Peyer's patch (tissue), 4 donors: ENCODE measurements at places on chromosomes 4 and X.

GRCh38 chrX:10654960-10655359 lies 34.6 kb upstream of the MID1 start:
- DNase-seq: no peak

- no peak for DNase-seq
These were observed 395.8 kb downstream of the GASK1B start for GRCh38 chr4:157776930-157777528.

DNA sequence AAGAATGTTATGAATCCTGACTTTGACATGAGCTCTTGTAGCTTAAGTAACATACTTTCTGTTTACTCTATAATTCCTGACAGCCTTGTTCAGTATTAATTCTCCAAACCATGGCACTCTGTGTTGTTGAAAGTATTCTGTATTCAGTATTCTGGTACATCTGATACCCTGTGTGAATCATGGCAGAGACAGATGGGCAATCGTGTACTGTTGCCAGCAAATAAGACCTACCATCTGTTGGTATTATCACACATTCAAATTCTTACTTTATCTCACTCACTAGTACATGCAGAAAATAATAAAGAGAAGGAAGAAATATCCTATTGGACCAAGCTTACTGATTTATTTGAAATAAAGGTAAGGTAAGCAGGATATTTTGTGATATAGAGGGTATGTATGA lies 7.9 kb downstream of the MBTPS2 start:
- DNase-seq: no peak

GRCh38 chrX:64188901-64189300 lies 16.6 kb downstream of the AMER1 start:
- no peak for DNase-seq

GRCh38 chr4:179941911-179942310 lies 2301.3 kb upstream of the TENM3 start:
- no peak for DNase-seq

- DNase-seq: no peak
These were observed 92.9 kb downstream of the EGF start for GRCh38 chr4:110005461-110006056.

GRCh38 chr4:130419211-130419975 lies 1323.4 kb downstream of the C4orf33 start:
- no peak for DNase-seq

DNA sequence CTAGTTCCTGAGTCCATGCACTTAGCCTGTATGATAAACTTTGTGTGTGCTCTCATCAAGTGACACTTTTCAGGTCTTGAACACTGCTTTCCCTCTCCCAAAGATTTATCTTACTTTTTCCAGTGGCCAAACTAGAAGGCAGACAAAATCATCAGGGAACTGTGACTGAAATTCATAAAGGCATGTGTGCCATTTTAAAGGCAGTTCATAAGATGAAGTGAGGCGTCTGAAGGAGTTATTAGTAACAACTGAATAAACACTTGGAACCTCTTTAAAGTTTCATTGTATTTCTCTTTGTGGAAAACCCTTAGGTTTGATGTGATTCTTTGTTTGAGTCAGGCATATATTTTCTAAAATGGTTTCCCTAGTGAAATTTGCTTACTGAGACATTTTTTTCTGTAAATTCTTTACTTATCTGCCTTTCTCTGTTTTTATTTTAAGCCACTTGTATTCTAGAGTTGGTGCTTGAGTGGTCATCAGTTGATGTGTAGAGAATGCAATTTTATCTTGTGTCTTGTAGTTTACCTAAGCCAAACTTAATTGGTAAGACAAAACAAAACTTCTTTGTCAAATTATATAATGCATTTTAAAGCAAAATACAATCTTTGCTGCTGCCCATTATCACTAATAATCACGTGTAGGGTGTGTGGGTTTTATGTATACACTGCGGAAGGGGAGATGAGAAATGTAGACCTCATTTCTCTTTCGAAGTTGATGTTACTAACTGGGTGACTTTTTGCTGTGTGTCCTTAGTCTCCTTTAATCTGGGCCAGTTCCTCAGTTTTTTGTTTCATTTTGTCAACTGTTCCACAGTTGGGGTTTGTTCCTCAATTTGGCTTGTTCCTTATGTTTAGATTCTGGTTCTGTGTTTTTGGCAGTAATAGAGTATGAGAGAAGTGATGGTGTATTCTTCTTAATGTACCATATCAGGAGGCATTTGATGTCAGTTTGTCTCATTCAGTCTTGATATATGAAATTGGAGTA lies 56.8 kb downstream of the RBPJ start:
- no peak for DNase-seq

GRCh38 chr4:54913751-54914526 lies 211.5 kb downstream of the KDR start:
- DNase-seq: no peak

GRCh38 chr4:176453658-176454057 lies 133.9 kb downstream of the SPCS3 start:
- DNase-seq: no peak

DNA sequence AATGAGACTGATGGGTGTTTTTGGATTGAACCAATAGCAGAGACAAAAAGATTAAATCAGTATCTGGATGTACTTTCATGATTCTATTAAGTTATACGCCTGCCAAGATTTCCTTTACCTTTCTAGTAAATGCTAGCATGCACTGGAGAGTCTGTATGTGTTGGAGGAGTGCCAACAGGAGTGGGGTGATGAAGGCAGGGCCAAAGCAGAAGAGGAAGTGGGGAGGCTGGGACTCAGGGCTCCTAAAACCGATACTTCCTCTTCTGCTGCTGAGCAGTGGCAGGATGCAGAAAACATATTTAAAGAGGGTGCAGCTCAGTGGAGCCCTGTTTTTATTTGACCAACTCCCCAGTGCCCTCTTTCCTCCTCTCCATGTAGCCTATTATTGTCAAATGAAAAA lies 5.6 kb downstream of the CYSLTR1 start:
- peak; percentile 85 for DNase-seq

- no peak for DNase-seq
These were observed 176.2 kb upstream of the RBPJ start for GRCh38 chr4:26144526-26145155.

- no peak for DNase-seq
These were observed 45.8 kb downstream of the KDR start for GRCh38 chr4:55079451-55080173.

GRCh38 chrX:147803948-147804347 lies 107.8 kb upstream of the FMR1 start:
- no peak for DNase-seq

GRCh38 chrX:7263961-7264360 lies 116.0 kb upstream of the PUDP start:
- DNase-seq: no peak

DNA sequence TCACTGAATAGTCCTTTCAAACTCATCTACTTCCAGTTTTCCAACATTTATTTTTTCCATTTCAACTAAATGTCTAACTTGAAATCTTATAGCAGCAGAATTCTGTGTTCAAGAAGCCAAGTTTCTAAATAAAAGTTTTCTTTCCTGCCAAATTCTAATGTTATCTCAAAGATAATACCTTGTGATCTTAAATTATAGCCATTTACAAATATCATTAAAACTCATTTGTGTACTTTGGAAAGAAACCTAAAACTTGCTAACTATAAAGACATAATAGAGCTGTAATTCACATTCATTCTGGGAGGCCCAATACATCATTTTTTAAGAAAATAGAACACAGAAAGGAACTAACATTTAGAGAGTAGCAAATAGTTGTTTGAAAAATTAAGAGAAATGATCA lies 83.9 kb downstream of the MAD2L1 start:
- no peak for DNase-seq

GRCh38 chrX:24423960-24424359 lies 41.1 kb upstream of the PDK3 start:
- DNase-seq: no peak

GRCh38 chrX:103737696-103738095 lies 27.0 kb downstream of the TMEM31 start:
- no peak for DNase-seq

DNA sequence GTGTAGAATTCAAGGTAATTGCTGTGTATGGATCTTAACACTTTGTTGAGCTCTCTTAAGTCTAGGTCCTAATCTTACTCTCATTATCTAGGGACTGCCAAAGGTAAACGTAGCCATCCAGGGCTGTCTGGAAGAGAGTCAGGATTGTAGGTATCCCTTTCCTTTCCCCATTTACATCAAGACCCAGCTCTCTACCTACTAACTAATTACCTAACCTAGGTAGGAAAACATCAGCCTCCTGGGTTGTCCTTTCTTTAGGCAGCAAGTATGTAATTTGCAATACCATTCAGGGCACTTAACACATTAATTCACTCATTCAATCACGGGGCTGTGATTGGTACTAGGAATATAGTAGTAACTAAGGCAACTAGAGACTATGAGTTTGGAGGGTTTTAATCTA lies 15.2 kb upstream of the CPEB2 start:
- no peak for DNase-seq

DNA sequence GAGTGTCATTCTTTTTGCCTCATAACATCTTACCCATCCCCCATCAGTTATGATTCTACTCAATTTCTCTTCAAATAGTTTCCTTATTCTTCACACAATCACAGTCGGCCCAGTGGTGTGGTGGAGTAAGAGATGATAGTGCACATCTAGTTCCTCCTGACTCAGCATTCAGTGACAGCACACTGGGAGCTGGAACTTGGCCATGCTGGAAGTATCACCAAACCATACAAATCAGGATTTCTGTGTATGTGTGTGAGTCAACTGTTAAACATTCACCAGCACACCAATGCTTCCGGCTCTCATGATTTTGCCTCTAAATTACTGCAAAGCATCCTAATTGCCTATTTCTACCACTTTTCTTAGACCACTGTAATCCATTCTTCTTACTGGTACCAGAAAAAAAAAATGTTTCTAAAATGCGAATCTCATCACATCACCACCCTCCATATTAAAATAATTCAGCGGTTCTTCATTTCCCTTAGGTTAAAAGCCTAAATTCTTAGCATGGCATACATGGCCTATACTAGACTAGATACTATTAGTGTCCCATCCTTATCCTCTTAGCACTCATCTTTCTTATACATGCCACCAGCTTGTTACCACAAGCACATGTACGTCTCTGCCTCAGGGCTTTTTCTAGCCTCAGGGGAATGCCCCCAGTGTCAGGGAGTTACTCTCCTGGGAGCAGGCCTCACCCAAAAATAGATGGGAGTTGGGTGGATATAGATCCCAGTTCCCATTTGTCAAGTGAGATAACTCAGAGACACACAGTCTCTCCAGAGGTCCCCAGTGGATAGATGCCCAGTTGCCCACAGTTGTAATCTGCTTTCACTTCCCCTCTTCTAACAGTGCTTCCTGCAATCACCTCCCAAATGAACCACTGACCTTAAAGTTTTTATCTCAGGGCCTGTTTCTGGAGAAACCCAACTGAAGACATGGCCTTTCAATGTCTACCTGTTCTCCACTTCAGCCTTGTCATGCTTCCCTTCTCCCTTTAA lies 49.2 kb upstream of the DDX53 start:
- no peak for DNase-seq

- DNase-seq: no peak
These were observed 1.2 kb downstream of the GJB1 start for GRCh38 chrX:71224098-71224708.

- DNase-seq: no peak
These were observed 8.2 kb downstream of the NAA11 start for GRCh38 chr4:79317711-79318110.

GRCh38 chr4:37872310-37872988 lies 18.4 kb upstream of the TBC1D1 start:
- DNase-seq: no peak

DNA sequence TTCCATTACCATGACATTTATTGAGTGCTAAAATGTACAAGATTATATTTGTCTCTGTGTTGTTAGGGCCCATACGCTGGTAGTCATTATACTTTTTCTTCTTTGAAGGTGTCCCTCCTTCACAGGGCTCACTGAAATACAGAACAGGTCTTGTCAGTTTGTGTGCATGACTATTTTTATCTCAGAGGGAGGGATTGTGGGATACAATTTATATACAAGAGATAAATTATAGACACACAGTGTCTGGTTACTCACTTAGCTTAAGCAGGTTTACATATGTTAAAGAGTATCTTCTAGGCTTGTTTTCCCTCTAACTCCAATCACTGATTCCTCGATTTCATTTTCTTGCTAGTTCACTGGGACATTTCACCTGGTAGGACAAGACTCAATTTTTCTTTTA lies 143.3 kb upstream of the GUCY1A1 start:
- DNase-seq: no peak

DNA sequence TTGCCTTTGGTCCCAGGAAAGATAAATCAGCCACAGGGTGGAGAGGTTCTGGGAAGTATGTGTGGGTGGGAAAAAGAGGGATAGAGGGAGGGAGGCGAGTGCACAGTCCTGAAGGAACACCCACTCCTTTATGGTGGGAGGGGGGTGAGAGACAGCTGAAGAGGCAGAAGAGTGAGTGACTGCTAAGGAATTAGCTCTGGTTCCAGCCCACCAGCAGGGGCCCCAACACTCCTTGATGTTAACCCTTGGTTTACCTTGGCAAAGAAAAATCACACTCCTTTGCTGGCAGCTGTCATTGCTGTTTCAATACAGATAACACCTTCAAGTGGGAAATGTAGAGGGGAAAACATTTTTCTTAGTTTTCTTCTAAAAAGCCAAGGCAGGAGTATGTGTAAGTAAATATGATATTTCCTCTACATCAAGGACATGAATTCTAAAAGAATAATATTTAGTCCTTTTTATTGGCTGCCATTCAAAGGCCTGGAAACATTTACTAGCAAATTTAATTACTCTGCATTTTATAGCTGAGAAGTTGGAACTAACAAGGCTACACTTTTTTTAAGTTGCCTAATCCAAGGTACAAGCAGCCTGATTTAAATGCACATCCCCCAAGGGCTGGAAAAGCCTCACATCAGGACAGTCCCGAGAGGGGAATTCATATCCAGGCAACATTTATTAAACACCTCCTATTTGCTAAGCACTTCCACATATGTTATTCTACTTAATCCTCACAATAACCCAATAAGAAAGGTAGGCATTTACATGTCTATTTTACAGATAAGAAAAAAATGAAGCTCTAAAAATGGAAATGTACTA lies 81.7 kb downstream of the HS6ST2 start:
- DNase-seq: no peak

DNA sequence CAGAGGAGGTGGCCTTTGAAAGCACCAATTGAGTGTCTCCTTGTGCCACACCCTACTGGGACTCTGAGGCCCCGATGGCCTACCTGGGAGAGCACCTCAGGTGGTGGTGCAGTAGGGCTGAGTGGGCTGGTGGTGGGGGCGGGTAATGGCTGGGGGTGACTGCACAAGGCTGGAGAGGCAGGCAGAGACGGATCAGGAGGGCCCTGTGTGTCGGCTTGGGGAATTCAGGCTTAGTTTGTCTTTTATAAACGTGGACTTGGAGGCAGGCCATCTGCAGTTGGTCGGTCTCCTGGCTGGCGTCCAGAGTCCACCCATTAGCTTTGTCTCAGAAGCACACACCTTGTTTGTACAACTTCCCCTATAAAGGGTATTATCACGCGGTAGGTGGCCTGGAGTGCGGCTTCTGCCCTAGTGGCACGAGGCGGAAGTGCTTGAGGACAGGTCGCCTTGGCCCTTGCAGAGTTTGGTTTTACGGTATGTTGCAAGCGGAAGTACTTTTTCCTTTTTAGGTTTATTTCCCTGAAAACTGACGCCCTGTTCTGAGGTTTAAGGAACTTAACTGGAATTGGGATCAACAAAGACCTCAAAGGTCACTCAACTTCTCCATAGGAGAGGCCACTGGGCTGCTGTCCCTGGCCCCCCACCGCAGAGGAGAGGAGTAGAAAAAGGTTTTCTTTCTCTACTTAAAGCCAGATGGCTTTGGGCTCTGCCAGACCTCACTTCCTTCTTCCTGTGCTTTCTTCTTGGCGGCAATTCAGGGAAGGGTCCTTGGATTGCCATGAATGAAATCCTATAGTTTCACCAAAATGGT lies 8.0 kb downstream of the TBC1D14 start:
- DNase-seq: peak; percentile 95
